Kidney (tissue), 22 donors: ENCODE measurements at places on chromosomes 11 and 22. TPM values are rescaled to one million over a fixed set of nuclear protein-coding genes. Genes with fewer than 3 reads are reported as not detected.

GRCh38 chr11:111582163-111582562 lies 20.1 kb upstream of the SIK2 start:
- no peak for DNase-seq

DNA sequence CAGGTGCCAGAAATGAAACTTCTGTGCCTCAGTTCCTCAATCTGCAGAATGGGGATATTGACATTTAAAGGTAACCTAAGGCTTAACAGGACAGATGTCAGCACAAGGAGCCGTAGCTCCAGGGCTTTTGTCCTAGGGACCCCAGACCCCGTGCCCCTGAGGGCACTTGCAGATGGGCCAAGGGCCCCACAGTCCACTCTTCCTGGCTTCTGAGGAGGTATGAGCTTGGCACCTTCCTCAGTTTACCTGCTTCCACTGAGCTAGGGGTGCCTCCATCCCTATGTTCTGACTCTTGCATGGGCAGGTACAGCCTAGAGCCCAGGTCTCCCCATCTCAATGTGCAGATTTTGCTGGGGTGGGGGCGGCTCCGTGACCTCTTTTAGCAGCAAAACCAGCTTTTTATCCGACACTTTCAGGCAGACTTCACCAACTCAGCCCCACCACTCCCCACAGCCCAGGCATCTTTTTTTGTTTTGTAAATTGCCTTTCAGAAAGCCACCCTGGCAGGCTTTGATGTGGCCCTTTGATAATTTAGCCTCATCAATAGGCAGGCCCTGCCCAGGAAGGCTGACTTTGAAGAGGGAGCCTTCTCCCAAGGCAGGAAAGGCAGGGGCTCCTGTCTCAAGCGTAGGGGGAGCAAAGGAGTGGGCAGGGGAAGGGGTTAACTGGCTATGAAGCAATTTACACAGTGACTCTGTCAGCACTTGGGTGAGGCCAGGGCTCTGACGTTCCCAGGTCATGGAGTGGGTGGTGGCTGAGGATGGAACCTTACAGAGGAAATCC lies 23.7 kb upstream of the FGF3 start:
- DNase-seq = peak; percentile 20

DNA sequence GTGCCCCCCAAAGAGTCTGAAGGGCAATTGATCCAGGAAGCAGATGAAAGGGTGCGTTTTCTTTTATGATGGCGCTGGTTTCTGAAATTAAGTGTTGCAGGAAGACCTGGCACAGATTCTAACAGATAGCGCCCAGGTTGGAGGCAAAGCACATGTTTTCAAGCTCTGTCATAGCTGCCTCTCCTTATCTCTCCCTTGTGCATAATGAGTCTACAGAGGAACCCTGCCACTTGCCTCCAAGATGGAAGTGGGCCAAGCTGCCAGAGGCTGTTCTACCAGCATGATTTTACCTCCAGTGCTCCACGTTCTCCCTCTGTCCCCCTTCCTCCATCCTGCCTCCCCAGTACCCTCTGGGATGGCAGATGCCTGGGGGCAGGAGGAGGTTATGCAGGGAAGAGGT lies 30.0 kb upstream of the TLCD5 start:
- DNase-seq = no peak

- DNase-seq = peak; percentile 47
Measured at GRCh38 chr22:28014211-28015045, 95.4 kb upstream of the PITPNB start.

- DNase-seq = peak; percentile 88
Measured at GRCh38 chr22:31248138-31248745, 36.1 kb downstream of the LIMK2 start.

The CTSD gene
- total RNA-seq = 2,183 TPM

DNA sequence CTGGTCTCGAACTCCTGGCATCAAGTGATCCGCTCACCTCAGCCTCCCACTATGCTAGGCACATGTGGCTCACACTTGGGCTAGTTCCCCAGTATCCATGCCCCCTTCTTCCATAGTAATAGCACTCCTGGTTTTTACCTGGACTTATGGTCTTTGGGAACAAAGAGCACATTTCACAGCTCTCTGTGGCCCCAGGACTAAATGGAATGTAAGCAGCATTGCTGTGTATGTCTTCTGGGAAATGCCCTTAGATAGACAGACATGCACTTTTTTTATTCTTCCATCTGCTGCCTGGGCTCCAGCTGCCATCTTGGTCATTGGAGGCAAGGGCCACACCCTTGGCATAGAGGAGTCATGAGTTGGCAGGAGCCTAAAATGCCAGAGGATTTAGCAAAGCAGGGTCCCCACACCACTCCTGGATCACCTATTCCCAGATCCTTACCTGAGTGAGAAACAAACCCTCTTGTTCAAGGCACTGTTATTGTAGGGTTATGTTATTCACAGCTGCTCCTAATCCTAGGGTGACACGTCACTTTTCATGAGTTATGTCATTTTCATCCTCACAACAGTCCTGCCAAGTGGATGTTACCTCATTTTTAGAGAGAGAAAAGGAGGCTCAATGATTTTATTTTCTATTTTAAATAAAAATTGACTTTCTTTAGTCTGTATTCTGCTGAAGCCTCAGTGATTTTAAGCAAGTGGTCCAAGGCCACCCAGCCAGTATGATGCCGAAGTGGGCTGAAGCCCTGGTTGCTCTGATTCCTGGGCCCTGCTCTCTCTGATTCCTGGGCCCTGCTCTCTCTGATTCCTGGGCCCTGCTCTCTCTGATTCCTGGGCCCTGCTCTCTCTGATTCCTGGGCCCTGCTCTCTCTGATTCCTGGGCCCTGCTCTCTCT lies 15.7 kb upstream of the GDPD5 start:
- no peak for DNase-seq

DNA sequence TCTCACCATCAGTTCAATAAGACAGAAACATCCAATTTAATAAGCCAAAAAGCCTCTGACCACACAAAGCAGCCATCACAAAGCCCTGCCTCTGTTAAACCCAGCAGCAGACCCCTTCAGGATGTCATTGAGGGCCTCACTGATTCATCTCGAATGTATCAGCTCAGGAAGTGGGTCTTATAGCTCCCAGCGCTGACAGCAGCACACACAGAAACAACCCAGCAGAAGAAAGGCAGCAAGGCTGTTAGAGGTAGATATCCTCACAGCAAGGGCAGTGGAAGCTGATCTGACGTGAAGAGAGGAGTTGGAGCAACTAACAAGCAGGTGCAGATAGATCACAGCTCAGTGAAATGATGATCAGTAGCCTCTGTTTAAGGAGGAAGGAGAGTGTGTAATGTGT lies 86.2 kb upstream of the NCAM1 start:
- no peak for DNase-seq

The ADAMTS15 gene
- total RNA-seq = 6.2 TPM

The PIH1D2 gene
- 7.5 TPM for total RNA-seq

GRCh38 chr11:132257871-132258270 lies 887.5 kb downstream of the NTM start:
- no peak for DNase-seq

- DNase-seq = no peak
Measured at GRCh38 chr22:49395617-49396016, 432.1 kb downstream of the BRD1 start.

DNA sequence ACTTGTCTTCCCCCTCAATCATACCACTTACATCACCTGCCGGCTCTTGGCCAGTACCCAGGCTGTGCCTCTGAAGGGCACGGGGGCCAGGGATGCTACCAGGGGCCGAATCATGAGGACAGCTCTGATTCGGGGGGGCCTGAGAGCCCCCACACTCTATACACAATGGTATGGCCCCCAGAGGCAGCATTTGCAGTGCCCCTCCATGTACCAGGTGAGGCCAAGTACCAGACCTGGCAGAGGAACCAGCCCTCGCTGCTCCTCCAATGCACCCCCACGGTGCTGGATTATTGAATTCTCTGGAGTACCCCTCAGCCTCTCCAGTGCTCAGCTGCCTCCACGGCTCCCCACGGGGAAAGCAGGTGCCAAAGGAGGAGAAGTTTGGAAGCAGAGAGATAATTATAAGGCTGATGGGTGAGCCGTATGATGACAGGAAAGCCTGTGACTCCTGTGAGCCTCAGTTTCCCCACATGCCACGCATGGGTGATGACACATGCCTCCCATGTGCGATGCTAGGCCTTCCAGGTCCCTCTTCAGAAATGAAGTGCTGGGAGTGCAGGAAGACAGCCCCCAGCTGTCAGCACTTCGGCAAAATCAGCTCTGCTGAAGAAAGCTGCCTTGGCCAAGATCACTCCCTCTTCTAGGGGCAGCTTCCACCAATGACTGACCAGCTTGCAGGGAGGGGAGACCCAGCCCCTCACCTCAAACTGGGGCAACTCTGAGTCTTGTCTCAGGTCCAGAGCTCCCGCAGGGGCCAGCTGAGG lies 69.9 kb downstream of the THAP12 start:
- DNase-seq = no peak

GRCh38 chr11:66126808-66127555 lies 56.9 kb downstream of the PACS1 start:
- DNase-seq = peak; percentile 58

The TMEM25 gene
- 30.7 TPM for total RNA-seq

GRCh38 chr11:15616130-15617105 lies 501.7 kb downstream of the INSC start:
- no peak for DNase-seq

The OR4D10 gene
- total RNA-seq = not detected

The SNX32 gene
- total RNA-seq = 1.0 TPM

The ELFN2 gene
- 4.6 TPM for total RNA-seq

DNA sequence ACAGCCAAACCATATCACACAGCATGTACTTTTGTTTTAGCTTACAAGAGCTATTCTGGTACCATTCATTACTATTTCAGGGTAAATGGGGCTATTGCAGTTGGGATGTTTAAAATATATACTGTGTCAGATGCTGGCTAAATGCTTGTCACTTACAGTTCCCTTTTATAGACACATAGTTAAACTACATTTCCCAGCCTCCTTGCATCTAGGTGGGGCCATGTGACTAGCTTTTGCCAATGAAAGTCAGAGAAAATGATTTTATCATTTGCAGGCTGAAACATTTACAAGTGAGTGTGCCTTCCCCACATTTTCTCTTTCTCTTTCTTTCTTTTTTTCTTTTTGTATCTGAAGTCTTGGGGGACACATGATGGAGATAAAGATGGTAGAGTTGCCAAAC lies 7.8 kb upstream of the IFTAP start:
- no peak for DNase-seq

DNA sequence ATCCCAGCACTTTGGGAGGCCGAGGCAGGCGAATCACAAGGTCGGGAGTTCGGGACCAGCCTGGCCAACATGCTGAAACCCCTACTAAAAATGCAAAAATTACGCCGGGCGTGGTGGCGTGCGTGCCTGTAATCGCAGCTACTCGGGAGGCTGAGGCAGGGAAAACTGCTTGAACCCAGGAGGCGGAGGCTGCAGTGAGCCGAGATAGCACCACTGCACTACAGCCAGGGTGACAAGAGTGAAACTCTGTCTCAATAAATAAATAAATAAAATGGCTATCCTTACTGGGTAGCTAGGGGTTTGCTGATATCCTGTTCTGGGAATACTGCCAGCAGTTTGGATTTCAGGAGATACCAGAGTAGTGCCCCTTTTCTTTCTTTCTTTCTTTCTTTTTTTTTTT lies 2.4 kb upstream of the RBM14 start:
- no peak for DNase-seq

GRCh38 chr22:19765477-19766239 lies 5.1 kb downstream of the TBX1 start:
- DNase-seq = no peak

DNA sequence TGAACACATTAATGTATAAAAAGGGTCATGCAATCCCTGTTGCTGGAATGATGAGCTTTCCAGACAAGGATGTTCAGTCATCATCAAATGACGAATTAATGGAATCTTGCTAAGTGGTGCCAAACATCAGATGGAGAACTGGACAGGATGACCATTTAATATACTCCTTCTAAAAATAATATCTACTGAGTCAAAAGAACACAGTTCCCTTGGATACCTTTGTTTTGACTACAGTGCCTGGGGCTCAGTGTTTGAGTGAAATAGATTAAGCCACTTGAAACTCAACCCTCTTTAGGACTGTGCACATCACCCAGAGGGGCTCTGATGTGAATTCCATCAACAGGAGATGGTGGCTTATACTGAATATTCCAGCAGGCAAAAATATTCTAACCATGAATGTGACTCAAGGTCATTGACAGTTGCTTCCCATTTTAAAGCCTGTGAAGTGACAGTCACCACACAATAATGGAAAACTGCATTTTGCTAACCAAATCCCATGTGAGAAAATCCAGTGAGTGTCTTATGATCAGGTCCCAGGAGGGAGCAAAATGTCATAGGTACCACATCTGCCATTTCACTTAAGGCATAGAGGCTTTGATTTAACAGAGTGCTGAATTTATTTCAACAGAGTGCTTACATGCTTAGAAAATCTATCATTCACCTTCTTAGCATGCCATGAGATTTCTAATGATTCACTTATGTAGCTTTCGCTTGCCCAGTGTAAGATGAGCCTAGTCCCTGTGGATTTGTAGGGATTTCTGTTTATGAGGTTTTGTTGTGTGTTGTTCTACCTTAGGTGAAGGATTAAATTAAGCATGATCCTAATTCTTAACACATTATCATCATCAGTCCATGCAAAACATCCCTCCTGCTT lies 41.3 kb upstream of the SLN start:
- no peak for DNase-seq

DNA sequence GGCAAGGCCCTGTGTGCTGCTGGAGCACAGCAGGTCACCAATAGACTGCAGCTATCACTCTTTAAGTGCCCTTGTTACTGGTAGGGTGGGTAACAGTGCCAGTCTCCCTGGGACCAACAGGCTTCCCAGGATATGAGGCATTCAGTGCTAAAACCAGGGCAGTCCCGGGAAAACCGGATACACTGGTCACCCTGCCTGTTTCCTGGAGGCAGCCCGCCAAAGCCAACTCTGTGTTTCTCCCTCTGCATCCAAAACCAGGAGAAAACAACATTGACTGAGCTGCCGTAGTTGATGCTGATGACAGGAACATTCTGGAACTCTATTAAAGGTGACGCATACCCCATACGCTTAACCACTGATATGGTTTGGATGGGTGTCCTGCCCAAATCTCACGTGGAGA lies 149.1 kb downstream of the SHANK2 start:
- DNase-seq = no peak

DNA sequence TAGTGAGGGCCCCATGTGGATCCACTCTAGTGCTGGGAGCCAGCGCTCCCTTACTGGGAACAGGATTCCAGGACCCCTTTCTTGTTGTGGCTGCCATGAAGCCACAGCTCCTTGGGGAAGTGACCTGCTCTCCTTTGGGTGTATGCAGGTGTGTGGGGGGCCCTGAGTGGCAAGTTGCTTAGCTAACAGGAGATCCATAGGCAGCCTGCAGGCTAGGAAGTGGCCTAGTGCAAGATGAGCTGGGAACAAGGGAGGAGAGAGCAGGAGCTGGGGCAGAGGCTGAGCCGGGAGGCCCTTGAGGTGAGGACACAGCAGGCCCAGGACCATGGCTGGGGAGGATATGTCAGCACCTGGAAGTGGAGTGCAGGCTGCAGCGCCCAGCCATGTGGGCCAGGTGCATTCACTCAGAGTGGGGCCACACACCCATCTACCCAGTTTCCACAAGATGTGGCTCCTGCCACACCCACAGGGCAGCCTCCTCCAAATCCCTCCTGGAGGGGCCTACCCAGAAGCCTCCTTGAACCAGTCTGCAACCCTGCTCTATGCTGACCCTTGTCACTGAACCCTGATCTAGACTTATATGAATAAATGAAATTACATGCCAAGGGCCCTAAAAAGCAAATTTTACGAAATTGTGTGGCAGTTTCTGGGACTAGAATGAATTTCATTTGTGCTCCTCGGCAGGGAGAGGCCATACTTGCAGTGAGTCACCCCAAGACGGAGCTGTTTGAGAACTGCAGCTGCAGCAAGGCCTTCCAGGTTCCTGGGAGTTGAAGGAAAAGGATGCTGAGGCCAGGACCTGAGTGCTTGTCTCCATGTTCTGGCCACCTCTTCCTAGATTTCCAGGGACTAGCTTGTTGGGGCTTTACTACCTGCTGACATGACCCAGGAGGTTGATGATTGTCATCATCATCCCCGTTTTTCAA lies 3.2 kb downstream of the THAP7 start:
- peak; percentile 61 for DNase-seq
